Endodermal cell (in vitro differentiated cells): ENCODE measurements at places on chromosomes 13 and 19. TPM values are rescaled to one million over a fixed set of nuclear protein-coding genes. Genes with fewer than 3 reads are reported as not detected.

Gene SIGLEC8
- not detected in 2 replicates for total RNA-seq

DNA sequence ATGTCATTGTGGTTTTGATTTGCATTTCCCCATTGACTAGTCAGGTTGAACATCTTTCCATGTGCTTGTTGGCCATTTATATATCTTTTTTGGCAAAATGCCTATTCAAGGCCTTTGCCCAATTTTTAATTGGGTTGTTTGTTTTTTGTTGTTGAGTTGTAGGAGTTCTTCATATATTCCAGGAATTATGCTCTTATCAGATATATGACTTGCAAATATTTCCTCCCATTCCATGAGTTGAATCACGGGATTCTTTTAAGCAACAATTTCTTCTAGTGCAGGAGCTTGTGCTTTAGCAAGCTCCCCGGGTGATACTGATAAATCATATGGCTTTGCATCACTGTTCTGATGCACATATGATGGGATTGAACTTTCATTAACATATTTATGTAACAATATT lies 47.0 kb upstream of the FLT1 start:
- no peak for DNase-seq

Gene GFY
- total RNA-seq = 0.27 TPM in 1 of 3 replicates, not detected in the others

Gene KBTBD7
- 11.8 to 16.1 TPM (median 15.9 TPM) in 3 replicates for total RNA-seq

DNA sequence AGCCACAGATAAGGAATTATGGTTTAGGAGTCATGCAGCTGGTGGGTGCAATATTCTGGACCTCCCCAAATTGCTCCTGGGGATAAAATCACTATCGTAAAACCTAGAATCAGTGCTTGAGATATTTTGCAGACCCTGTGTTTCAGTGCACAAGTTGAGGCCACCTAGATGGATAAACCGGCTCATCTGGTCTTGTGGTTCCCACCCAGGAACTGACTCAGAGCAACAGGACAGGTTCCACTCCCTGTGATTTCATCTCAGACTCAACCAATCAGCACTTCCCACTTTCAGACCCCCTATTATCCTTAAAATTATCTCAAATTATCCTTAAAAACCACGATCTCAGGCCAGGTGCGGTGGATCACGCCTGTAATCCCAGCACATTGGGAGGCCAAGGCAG lies 21.0 kb downstream of the FBXL12 start:
- no peak for DNase-seq

- no peak for DNase-seq
Measured at GRCh38 chr13:52760077-52760476, 20.5 kb upstream of the CNMD start.

DNA sequence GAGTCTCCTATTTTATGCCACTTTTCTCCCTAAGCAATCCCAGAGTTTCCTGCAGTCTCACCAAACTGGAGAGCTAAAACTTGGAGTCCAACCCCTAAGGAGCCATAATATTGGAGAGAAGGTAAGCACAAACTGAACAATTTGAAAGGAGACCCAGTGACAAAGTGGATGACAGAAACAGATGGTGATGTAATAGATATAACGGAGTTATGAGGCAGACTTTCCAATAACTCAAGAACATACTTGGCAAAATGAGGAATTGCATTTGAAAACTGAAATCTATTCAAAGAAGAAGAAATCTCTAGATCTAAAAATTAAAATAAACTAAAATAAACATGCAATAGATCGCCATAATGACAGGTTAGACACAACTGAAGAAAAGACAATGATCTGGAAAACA lies 200.9 kb upstream of the MIR17HG start:
- no peak for DNase-seq

Gene PBX4
- total RNA-seq = 4.1 and 4.2 TPM in 2 replicates
